ENCODE measurements at places on chromosomes 5 and 9. TPM values are rescaled to one million over a fixed set of nuclear protein-coding genes. Genes with fewer than 3 reads are reported as not detected.

PHF24 gene
- 0.10 TPM for total RNA-seq

ZFP37 gene
- 0.82 TPM for total RNA-seq

DNA sequence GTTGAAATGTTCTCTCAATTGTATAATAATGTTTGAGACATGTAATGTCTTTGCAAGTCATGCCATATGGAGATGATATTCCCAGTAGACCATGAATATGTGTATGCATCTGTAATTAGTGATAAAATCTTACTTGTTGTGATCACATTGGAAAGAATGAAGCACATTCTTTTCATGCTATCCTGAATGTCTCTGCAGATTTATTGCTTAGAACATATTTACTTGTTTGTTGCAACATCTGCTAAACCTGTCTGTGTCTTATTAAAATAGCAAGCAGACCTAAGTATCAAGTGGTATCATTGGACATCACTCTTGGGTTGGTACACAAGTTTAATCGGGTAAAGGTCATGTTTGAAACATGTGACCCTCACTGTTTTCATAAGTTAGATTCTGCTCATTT lies 265.5 kb upstream of the CD180 start:
- no peak for DNase-seq

- no peak for DNase-seq
These were observed 43.6 kb upstream of the SMIM32 start for GRCh38 chr5:136236479-136237083.

DNA sequence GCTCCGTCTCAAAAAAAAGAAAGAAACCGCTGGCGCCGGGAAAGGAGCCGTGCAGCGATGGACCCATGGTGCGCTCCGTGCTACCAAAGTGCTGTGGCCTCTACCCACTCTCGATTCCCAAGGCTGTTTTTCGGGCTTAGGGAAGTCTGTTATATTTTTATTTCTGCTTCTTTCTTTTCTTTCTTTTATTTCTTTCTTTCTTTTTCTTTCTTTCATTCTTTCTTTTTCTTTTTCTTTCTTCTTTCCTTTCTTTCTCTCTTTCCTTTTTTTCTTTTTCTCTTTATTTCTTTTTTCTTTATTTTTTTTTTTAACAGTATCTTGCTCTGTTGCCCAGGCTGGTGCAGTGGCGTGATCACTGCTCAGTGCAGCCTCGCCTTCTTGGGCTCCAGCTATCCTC lies 87.5 kb downstream of the ANXA2R start:
- DNase-seq = no peak

DNA sequence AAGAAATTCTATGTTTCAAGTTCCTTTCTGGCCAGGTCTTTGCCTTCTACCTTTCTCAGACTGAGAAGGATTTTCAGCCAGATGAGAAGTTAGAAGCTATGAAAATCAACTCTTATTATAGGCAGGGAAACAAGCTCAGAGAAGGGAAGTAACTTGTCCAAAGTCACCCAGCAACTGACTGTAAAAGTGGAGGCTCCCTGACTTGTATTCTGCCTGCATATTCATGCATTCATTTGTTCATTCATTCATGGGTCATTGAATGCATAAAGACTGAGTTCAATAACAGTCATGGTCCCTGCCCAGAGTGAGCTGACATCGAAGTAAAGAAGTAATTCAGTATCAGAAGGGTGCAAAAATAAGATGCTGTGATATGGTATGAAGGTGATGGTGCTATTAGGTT lies 239.6 kb downstream of the PAPPA start:
- DNase-seq = no peak

DNA sequence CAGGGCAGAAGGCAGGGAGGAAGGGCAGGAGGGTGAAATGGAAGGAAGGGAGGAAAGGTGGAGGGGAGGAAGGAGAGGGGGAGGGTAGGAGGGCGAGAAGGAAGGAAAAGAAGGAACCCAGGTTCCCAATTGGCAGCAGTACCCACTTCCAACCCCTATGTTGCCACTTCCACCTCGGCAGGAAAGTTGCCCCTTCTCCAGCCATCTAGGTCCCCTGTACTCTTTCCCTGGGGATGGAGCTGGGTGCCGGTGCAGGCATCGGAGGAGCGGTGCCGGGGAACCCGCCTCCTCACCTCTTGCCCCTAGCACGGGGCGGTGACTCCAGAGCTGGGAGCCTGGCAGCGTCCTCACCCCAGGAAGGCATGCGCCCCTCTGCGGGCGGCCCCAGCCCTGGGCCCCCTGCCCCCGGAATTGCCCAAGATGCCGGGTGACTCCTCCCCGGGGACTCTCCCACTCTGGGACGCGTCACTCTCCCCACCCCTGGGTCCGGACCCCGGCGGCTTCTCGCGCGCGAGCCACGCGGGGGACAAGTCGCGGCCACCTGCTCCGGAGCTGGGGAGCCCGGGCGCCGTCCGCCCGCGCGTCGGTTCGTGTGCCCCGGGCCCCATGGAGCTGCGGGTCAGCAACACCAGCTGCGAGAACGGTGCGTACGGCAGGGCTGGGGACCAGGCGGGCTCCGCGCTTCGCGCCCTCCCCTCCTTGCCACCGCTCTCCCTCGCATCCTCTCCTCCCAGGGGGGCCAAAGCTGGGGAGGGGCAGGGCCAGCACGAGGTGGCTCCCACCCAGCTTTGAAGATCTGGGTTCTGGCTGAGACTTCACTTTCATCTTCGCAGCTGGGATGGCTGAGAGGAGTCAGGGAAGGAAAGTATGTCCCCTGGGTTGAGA lies at the start of gene NIPAL4:
Gene NIPAL4 (plus strand): TSS at position 499 of the 885 bp plus-strand sequence. CDS start 108 bp downstream, at position 607.
- DNase-seq = peak; percentile 38

GRCh38 chr9:75938946-75939345 lies 48.5 kb downstream of the PCSK5 start:
- DNase-seq = no peak

DNA sequence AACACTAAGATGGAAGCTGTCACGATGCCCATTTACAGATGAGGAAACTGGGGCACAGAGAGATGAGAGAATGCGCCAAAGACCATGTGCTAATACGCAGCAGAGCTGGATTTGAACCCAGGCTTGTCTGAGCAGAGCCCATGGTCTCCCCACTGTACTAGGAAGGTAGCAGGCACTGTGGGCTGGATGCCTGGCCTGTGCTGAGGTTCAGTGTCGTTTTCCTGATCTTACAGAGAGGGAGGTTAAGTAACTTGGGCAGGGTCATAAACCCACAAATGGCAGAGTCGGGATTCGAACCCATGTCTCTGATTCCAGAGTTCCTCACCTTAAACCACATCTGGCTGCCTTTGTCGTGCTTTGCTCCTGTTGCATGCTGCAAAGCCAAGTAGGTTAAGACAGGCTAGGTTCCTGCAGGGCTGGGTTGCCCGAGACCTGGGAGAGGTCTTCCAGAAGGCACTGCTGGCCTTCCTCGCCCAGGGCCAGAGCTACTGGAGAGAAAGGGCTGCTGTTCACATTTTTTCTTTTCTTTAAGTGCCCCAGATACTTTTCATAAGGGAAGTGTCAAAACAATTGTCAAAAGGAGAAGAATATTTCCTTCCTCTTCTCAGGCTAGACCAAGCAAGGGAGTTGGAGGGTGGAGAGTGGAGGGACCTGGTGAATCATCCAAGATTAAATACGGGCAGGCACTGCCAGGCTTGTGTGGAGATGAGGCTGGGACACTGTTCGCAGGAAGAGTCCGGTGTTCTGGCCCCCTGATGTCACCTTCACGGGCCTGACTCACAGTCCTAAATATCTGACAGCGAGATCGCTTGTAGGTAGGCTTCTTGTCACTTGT lies 3.2 kb downstream of the NEK6 start:
- no peak for DNase-seq

DNA sequence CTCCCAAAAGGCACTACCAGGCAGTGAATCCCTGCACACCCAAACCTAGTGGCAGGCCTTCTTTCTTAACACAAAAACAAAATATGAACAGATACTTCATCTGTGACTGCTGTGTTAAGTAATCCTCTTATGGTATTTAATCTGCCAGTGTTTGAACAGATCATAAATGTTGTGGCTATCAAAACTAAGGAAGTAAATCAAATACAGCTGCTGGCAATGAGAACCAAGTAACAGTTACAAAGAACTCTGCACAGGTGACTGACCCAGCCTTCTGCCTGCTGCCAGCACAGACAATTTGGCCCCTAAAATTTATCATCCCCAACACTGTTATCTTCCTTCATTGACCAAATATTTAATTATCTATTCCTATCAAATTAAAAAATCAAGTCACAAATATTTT lies 78.0 kb downstream of the GNAQ start:
- no peak for DNase-seq

DNA sequence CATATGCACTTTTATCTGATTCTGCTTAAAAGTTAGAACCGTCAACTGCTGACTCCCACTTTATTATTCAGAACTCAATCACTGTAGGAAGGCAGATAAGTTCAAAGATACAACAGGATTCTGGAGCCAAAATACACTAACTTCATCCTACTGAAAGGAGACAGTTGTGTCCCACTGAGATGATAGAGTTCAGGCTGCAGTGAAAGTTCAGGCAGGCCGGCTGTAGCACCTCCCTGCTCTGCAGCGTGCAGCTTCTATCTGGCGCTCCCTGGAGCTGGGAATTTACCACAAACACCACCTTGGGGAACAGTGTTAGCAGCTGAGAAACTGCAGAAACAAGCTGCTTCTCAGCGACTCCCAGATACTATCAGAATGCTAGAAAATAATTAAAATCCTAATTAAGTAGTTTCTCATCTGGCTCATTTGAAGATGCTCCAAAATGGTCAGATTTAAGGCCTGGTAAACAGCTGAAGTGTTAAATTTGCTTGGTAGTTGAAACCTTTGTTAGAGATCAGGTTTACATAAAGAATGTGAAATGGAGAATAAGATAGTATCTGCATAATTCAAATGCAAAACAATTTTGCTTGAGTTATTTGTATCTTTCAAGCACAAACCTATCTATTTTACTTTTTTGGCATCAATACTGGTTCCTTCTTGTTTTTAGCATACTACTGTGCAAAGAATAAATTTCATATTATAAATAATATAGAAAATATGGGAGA lies 52.3 kb upstream of the CNTLN start:
- DNase-seq = no peak
